Hippocampal formation (tissue), 2 donors: ENCODE measurements at places on chromosomes 1 and 21.
A peak's percentile ranks its signal among the peaks of the same experiment; 100 is the strongest.

DNA sequence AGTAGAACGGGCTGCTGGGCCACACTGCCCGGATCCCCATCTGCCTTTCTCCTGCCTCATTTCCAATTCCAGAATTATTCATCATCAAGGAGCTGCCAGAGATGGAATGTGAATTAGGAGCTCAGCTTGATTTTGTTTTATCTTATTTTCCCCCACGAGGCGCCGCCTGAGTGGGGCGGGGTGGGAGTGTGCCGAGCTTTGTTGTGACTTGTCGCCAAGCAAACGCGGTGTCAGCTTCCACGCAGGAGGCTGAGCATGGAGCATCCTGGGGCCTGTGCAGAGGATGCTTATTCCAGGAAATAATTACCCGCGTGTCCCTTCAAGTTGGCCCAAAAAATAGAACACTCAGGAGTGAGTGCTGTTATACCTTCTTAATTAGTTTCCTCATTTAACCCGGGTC is 91.2 kb downstream of the HMGB4 start:
- DNase-seq: no peak

- DNase-seq: no peak
Measured at GRCh38 chr1:103489935-103490334, 35.6 kb upstream of the RNPC3 start.

DNA sequence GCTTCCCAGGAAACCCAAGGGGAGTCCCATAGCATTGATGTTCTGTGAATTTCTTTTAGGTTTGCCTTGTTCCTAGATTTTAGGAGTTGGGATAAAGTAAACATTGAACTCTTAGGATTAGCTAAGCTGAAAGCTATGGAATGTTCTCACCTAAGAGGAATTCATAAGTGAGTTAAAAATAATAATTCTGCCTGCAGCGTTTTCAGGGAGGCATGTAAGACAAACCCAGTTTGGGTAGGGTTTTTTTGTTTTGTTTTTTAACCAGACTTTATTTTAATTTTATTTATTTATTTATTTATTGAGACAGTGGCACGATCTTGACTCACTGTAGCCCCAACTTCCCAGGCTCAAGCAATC is 28.9 kb upstream of the CD101 start:
- no peak for DNase-seq

GRCh38 chr1:211549092-211549711 is 29.8 kb downstream of the SLC30A1 start:
- DNase-seq: no peak

DNA sequence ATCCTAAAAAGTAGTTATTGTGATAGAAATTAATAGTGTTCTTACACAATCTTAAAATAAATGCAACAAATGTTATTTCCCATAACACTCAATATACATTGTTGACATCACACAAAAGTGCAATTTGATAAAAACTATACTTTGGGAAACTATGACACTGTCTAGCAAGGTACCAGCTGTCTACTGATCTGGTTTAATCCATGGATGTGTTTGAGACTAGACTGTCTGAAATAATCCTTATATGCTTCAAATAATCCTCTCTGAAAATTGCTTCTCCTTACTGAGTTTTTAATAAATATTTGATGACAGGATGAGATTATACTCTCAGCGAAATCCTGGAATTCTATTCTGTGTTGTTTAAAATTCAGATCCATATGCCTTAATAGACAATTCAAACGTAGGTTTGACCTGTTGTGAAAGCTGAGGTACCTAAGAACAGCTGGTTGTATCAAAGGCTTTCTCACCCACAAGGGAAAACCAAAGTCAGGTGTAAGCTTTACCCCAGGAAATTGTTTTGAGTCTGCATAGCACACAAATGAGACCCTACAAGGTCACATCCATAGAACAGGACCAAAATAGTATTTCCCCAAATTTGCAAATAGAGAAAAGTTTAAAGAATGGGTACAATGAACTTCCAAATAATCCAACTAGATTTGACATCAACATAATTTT is 8.8 kb upstream of the GFI1 start:
- DNase-seq: no peak

- no peak for DNase-seq
Measured at GRCh38 chr1:113123737-113124136, 50.7 kb downstream of the LRIG2 start.

DNA sequence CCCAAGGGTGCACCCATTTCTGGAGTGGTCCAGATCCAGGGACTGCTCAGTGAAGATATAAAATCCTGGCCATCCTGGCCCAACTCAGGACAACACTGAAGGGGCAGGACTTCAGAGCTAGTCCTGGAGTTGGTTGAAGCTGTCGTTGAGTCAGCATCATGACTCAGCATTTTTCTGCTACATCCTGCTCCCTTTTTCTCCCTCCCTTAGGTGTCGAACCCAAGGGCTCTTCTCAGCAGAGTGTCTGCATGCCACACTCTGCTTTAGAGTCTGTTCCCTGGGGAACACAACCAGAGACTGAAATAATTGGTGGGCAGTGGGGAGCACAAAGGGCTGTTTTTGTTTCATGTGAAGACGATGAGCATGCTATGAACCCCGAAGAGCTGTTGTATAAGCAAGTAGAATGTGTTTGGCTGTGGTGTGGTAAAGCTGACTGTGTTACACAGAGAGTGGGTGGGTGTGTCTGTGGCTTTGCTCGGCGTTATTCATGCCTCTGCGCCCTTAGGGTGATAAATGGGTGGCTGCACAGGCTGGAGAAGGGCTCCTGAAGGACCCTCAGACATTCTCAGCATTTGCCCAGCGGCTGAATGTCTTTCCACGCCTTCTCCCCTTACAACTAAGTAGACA is 167.2 kb downstream of the CYYR1 start:
- DNase-seq: no peak

- no peak for DNase-seq
Measured at GRCh38 chr21:39947031-39947430, 79.8 kb downstream of the PCP4 start.

GRCh38 chr1:31703431-31704270 is at the start of gene COL16A1:
Gene COL16A1, minus strand, starts transcription at chr1:31704017. Its CDS starts 1,824 bp downstream, at chr1:31702193.
- peak; percentile 24 for DNase-seq

GRCh38 chr1:103460511-103460910 is 65.0 kb upstream of the RNPC3 start:
- DNase-seq: no peak

- peak; percentile 77 for DNase-seq
Measured at GRCh38 chr1:44417351-44418021, 12.4 kb downstream of the RNF220 start.

- no peak for DNase-seq
Measured at GRCh38 chr1:29647581-29647980, 411.3 kb downstream of the PTPRU start.

DNA sequence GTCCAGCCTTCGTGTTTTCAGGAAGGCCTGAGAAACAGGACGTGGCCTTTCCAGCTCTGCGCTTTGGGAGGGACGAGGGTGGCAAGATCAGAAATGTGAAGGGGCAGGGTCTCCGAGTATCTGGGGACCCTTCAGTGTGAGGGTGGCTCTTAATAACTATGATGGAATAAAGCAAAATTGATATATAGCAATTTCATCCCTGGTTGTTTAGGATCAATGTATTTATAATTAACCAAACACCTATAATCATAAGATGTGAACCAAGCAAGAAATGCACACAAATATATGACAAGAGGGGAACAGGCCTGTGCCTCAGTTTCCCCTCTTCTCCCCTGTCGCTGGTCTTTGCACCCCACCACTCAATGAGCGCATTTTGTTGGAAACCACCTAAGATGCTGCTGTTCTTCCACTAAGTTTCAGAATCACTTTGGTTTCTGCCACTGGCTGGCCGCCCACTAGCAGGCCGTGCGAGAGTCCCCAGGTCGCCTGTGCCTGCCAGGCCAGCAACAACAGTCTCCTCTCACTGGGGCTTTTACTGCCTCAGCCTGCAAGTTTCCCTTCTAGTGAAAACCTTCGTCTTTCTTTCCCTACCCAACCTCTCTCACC is 36.6 kb downstream of the UBASH3A start:
- DNase-seq: no peak

GRCh38 chr1:47023268-47024140 is at the start of gene CYP4X1:
Gene CYP4X1, plus strand, starts transcription at chr1:47023669. Its CDS starts 149 bp downstream, at chr1:47023818.
- DNase-seq: no peak

GRCh38 chr1:30905916-30906620 is 2.5 kb downstream of the SDC3 start:
- DNase-seq: no peak

DNA sequence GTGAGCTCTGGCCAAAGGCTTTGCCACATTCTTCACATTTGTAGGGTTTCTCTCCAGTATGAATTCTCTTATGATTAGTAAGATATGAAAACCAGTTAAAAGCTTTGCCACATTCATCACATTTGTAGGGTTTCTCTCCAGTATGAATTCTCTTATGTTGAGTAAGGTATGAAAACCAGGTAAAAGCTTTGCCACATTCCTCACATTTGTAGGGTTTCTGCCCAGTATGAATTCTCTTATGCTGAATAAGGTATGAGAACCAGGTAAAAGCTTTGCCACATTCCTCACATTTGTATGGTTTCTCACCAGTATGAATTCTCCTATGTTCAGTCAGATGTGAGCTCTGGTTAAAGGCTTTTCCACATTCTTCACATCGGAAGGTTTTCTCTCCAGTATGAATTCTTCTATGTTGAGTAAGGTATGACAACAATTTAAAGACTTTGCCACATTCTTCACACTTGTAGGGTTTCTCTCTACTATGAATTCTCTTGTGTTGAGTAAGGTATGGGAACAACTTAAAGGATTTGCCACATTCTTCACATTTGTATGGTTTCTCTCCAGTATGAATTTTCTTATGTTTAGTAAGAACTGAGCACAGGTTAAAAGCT is 20.7 kb downstream of the ZNF695 start:
- no peak for DNase-seq

- no peak for DNase-seq
Measured at GRCh38 chr1:177441281-177441680, 270.5 kb downstream of the BRINP2 start.

GRCh38 chr1:24872061-24872850 is 57.8 kb downstream of the RUNX3 start:
- peak; percentile 25 for DNase-seq

DNA sequence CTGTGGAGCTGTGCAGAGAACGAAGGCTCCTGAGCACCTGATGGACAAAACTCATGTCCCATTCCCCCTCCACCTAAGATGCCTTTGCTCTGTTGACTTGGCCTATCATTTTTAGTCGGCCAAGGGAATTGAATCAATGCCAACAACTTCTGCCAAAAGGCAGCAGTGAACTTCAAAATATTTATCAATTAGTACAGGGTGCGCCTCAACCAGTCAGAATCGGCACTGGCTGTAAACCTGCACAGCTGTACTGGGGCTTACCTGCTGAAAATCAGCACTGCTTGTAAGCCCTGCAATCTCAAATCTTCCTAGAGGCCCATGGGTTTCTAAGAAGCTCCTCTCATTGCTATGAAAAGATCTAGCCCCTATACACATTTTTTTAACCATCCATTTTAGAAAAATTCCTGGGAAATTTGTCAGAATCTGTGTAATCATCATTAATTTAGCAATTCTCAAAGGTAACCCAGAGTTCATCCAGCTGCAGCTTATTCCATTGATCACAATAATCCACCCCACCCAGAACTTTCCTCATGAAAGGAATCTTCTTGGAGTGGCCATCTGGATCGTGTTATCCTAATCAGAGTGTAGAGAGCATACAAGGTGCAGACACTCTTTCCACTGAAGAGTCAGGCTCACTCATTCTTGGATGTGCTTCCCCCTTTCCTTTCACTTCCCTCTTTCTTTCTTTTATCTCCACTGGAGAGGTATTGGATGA is 40.2 kb downstream of the ADAMTS1 start:
- DNase-seq: no peak

GRCh38 chr1:106889059-106889458 is 167.4 kb upstream of the PRMT6 start:
- no peak for DNase-seq

- no peak for DNase-seq
Measured at GRCh38 chr1:156356262-156356874, 12.6 kb upstream of the RHBG start.

DNA sequence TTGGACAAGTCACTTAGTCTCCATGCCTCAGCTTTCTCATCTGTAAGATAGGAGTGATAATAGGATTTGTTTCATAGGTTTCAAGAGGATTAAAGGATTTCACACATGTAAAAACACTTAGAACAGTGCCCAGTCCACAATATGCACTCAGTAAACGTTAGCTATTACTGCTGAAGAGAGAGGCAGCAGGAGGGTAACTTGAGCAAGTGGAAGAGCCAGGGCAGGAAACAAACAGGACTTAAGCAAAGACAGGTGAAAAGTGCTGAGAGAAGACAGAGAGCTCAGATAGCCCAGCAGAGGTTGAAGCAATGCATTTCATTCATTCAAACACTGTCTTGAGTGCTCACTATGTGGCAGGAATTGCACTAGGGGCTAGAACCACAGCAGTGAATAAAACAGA is 21.1 kb upstream of the H3-3A start:
- no peak for DNase-seq

- DNase-seq: no peak
Measured at GRCh38 chr1:183673605-183674323, 20.6 kb upstream of the APOBEC4 start.

DNA sequence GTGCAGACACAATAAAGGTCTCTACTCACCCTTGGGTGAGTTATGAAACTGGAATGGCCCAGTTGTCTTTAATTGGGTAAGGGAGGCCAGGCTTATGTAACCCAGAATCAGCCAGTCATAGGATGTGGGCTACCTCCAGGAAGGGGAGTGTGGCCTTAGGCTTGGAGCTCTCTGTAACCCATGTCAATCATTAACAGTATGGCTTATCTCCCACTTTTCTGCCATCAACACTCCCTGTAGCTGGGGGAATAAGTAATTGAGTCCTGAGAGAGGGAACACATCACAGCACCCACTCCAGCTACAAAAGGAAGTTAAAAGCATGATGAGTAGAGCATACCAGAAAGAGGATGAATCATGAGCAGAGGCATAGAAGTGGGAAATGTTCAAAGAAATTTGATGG is 327.0 kb upstream of the DUSP10 start:
- no peak for DNase-seq

DNA sequence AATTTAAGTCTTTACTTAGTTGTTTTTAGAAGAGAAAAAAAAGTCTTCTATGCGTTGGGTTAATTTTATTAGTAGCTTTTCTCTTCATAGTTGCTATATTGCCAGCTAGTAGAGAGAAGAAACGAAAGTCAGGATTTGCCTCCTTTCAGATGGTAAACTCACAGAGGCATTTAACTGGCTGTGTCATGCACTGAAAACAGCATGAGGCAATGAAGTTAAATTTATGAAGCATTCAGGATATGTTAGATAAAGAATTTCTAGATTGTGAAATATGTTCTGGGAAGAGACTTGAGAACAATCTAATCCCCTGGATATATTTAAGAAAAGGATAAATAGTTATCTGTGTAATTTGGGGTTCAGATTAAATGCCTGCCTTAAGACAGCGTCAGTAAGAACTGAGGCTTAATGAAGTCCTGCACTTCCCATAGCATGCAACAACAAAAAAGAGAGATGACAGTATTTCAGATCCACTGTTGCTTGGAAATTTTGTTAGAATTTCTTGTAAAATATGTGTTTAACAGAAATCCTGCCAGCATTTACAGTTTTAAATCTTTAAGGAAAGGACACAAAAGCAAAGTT is 1.7 kb downstream of the ANGPTL1 start:
- DNase-seq: no peak

DNA sequence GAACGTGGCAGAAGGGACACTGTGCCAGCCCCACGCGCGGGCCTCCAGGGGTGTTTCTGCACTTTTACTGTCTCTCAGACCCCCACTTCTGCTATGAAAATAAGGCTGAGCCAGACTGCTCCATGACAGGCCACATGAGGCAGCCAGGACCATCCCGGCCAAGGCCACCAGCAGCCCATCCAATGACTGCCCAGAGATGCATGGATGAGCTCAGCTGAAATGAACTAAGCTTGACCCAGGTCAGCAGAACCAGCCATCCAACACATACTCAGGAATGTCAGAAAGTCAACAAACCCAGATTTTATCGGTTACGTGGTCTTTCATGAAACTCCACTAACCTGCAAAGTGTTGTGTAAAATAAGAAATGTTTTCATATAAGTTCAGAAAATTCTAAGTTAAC is 51.2 kb downstream of the CCDC185 start:
- no peak for DNase-seq
